Fibroblast of skin of scalp (primary cell): ENCODE measurements at places on chromosomes 2 and 18.

DNA sequence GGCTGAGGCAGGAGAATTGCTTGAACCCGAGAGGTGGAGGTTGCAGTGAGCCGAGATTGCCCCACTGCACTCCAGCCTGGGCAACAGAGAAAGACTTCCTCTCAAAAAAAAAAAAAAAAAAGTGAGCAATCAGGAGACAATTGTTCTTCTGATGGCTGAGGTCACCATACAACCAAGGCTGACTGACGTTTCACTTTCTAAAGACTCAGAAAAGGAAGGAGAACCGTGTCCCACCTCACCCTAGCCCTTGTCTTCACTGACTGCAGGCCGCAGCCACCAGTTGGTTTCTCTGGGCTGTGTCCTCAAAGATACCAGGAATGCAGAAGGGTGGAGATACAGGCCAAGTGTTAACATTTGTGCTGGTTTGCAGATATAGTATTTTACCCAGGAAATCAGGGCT lies 7.7 kb upstream of the SLC35F6 start:
- DNase-seq, result no peak

- no peak for DNase-seq
These were observed 348.3 kb downstream of the ADCYAP1 start for GRCh38 chr18:1252936-1253335.

- peak; percentile 86 for DNase-seq
These were observed 20.2 kb upstream of the TUBB6 start for GRCh38 chr18:12287684-12288402.

- DNase-seq, result peak; percentile 50
These were observed 3.4 kb downstream of the GEN1 start for GRCh38 chr2:17757321-17757720.

- peak; percentile 88 for DNase-seq
These were observed 198.7 kb downstream of the LTBP1 start for GRCh38 chr2:33145459-33145858.

GRCh38 chr2:136378712-136379595 lies 261.0 kb upstream of the CXCR4 start:
- peak; percentile 39 for DNase-seq
